CD4-positive, alpha-beta T cell (primary cell): ENCODE measurements at places on chromosomes 12 and 14. TPM values are rescaled to one million over a fixed set of nuclear protein-coding genes. Genes with fewer than 3 reads are reported as not detected.
A peak's percentile ranks its signal among the peaks of the same experiment; 100 is the strongest.

GRCh38 chr12:106455111-106455510 is 97.6 kb downstream of the POLR3B start:
- DNase-seq = no peak
- H3K27me3 ChIP-seq = no peaks in the 10 kb centered on the region
- H3K27ac ChIP-seq = no peak overlapping the region

DNA sequence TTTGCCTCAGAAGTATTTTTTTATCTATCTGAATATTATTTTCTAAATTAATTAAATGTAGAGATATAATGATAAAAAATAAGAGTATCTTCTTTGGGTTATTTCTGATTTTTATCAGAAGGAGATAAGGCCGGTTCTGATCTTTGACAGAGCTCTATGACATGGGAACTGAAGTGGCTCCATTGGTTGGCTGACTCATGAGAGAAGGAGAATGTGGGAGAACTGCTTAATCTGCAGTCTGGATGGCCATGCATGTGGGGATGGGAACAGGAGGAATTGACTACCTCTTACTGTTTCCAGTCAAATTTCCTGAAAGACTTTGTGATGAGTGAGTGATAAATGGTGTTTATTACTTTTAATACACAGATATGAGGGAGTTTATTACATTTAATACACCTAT is 155.8 kb upstream of the ATP2B1 start:
- H3K27me3 ChIP-seq = no peaks in the 10 kb centered on the region
- no peak overlapping the region for H3K4me3 ChIP-seq
- peaks cover 31% of the 10 kb centered on the region for H3K4me1 ChIP-seq
- no peaks in the 10 kb centered on the region for H3K36me3 ChIP-seq
- peak overlapping the region; percentile 76 for H3K27ac ChIP-seq

The SERPINA12 gene
- not detected for total RNA-seq

- H3K36me3 ChIP-seq = no peaks in the 10 kb centered on the region
- no peak overlapping the region for H3K27ac ChIP-seq
- H3K4me1 ChIP-seq = no peaks in the 10 kb centered on the region
- no peak overlapping the region for H3K4me3 ChIP-seq
Observed at GRCh38 chr14:76446486-76446885, 70.5 kb downstream of the ESRRB start.

The SYT10 gene
- total RNA-seq = not detected
